ENCODE measurements at places on chromosomes 16 and 17. TPM values are rescaled to one million over a fixed set of nuclear protein-coding genes. Genes with fewer than 3 reads are reported as not detected.

DNA sequence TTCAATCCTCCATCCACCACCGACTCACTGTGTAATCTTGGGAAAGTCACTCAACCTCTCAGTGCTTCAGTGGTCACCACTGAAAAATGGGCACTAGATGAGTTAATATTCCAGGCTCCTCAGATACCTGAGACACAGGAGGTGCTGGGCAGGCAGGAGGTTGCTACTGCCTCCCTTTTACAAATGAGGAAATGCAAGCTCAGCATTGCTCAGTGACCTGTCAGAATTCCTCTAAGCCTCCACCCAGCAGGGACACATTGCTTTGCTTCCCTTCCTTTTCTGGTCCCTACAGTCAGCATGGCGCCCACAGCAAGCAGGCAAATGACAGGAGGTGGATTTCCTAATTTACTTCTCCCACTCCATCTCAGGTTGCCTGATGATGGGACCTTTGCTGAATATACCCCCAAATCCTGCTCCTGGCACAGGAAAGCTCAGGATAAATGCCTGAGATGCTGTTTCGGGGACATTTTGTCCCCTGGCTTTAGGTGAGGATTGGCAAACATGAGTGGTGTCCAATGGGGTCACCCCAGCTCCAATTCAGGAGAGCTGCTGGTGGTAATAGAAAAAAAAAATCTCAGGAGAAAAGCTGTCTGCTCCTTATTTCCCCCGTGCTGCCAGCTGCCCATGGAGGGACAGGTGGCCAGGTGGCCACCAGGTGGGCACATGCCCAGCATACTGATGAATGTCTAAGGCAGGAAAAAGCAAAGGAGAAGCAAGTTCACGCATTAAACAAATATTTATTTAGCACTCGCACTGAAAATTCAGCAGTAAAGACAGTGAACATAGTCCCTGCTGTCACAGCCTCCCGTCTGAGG, 5.0 kb upstream of the KRT13 start:
- DNase-seq = no peak

GRCh38 chr17:83127431-83128160, 48.2 kb downstream of the METRNL start:
- no peak for DNase-seq

The MYH2 gene
- 74.3 TPM for polyA plus RNA-seq

DNA sequence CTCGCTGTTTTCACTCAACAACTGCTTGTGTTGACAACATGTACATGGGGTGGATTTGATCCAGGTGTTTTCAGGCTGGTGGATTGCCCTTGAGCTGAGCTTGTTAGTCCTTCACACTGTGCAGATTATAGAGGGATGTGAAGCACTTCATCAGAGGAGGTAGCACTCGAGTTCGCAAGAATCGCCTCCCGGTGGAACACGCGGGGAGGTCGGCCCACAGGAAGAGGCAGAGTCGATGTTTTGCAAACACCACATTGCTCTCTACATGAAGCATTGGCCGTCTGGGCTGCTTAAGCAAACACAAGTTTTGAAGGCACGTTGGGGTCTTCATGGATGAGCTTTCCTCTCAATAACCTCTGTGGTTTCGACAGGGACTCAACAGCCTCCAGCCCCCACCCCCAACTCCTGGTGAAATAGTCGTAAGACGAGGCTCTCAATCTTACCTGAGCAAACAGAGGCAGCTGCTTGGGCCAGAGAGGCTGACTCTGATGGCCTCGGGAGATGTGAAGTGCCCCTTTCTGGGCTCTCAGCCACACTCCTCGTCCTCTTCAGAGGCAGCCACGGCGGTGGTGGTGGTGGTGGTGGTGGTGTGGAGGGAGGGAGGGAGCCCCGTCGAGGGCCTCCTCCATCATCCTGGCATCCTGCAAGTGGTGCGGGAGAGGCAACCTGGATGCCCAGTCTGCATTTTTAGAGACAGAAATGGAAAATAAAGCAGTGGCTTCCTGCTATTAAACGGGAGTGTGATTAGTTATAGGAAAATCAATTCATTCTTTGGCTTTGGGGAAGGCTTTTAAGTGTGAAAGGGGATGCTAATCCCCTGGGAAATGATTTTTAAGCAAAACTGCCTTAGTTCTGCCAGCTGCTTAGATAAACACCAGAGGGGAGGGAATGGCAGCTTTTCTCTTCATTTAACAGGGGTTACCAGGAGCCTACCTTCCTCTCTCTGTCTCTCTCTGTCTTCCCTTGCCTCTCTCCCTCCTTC, 552.5 kb upstream of the EEF2KMT start:
- no peak for DNase-seq

DNA sequence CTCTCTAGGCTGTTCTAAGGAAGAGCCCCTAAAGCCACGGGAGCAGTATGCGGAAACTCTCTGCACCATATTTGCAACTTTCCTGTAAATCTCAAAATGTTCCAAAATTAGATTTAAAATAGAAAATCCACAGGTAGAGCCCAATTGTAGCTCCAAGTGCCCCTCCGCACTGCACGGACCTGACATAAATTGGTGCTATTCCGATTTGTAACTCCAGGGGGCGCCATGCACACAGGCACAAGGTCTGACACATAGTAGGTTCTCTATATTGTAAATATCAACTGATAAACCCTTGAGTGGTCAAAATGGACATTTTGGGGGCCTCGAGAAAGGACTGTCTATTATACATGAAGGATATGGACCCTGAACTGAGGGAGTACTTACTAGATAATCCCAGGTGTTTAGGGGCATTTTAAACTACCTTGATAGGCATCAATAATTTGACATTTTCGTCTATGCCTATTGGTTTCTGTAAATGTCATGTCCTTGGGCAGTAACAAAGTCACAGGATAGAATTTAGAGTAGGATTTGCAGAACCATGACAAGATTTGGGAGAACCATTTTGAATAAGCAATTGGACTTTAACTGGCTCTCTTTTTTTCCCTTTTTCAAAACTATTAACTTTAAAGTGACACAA, 36.6 kb upstream of the TMEM132E start:
- DNase-seq = no peak

DNA sequence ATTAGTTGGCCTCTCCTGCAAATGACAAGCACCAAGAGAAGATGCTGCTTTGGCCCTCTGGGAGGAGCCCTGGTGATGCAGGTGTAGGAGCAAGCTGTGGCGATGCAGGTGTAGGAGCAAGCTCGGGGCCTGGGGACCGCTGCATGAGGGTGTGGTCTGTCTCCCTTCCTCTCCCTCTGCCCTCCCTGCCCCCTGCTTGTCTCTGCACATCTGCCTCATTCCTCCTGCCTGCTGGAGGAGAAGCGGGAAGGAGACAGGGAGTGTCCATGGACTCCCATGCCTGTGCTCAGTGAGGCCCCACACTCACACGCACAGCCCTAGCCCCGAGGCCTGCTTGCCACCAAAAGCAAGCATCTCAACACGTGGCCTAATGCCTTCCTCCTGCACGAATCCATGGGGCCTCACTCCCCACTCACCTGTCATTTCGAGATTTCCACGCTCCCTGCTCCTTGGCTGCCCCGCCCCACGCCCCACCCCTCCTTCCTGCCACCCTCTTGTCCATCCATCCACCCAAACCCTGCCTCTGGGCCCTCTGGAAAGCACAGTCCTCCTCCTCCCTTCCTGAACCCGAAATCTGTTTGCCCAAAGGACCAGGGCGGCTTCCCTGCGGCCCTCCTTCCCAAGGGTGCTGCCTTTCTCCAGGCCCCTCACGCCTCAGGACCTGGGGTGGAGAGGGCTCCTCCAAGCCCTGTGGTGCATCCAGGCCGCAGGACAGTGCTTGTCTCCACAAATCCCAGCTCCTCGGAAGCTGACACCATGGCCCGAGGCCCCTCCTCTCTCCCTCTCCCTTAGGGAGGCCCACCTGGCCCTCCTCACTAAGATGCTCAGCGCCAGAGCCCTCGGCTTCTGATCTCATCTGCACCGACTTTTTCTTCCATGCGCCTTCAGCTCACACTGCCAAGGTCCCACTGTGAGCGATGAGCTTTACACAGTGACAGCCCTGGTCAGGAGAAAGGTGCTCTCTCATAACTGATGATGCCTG, 11.8 kb upstream of the ALDH3A1 start:
- DNase-seq = no peak

DNA sequence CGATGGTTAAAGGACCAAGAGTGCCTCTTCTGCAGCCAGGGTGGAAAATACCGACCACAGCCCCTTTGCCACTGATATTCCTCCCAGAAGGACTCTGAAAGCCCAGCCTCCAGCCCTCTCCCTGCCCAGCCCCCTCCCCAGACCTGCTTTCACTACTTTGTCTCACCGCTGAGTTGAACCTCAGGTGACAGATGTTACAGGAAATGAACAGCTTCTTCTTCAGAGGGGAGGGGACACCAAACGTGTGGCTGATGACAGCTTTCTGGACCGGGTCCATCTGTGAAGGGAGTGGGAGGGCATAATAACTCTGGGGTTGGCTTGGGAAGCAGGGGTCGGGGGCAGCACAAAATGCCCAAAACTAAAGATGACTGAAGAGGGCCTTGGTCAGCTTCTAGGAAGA, 14.2 kb downstream of the NKIRAS2 start:
- no peak for DNase-seq

DNA sequence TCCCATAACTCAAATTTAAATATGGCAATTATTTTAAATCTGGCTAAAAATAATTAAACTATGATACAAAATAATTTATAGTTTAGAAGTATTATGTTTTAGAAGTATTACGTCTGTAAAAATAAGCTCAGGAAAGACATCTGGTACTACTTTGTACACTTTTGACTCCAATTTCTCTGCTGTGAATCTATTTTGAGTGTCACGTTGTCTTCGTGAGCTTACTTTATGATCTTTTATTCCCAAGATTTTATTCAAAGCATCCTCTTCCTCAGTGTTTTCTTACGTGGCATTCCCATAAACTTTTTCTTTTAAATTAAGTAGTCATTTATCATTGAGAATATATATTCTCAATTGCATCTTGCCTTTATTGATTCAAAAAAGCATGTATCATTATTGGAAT, 223.3 kb upstream of the KCNJ16 start:
- DNase-seq = no peak

DNA sequence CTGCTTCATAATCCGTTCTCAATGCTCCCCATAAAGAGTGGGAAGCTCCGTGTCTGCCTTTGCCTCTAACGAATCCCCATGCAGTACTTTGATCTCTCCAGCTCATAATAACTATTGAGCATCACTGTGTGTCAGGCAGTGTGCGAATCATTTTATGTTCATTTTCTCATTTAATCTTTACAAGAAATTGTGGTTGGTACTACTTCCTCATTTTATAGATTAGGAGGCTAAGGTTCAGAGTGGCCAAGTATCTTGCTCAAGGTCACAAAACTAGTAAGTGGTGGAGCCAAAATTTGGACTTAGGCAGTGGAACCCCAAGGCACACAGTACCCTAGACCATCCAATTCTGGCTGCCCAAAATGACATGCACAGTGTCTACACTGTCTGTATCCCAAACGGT, 44.8 kb downstream of the ABCC12 start:
- DNase-seq = no peak

The KRT25 gene
- polyA plus RNA-seq = not detected

- no peak for DNase-seq
These were observed 28.0 kb upstream of the ABCA9 start for GRCh38 chr17:69088643-69089200.

GRCh38 chr17:77308861-77309726, 168.3 kb downstream of the SEC14L1 start:
- DNase-seq = no peak

All from forelimb muscle (tissue), 1 donor.